ENCODE measurements at places on chromosomes 4 and X.

DNA sequence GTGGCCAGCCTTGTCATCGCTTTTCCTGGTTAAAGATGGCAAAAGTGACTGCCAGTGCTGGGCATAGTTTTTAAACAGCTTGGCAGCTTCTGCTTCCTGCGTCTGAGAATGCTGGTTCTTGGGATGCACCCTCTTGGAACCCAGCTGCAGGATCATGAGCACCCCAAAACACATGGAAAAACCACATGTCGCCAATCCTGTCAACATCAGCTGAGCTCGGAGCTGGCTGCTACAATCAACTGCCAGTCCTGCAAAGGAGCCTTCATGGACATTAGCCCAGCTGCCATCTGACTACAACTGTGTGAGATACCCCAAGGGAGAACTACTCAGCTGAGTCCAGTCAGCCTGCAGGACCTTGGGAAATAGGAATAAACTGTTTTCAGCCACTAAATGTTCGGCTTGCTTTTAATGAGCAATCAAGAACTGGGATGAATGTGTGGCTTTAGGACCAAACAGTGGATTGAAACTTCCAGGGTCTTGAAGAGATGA, 31.0 kb downstream of the OSTC start:
- no peak for DNase-seq

DNA sequence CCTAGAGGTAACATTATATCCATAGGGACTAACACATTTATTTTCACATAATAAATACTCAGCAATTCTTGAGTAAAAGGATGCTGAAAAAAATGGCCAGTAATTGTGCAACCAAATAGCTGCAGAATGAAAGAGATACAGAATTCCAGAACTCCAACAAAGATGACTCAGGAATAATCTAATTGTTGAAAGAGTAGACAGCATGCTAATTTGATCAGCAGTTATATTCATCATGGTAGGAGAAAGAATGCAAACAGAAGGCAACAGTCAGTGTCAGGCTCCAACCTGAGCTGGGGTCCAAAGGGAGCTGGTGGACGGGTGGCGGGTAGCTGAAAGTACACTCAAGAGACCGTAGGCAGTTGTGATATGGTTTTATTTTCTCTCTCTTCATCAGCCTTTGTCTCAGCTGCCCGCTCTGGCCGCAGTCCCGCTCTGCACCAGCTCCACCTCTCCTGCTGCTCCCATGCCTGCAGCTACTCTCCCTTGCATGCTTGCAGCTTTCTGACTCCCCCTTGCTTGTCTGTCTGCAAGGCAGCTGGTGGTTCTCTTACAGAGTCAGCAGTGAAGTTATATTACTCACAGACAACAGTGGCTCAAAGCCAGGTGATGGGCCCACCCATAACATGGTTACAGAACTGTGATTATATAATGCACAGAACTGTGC, 1150.1 kb downstream of the STIM2 start:
- DNase-seq: no peak

DNA sequence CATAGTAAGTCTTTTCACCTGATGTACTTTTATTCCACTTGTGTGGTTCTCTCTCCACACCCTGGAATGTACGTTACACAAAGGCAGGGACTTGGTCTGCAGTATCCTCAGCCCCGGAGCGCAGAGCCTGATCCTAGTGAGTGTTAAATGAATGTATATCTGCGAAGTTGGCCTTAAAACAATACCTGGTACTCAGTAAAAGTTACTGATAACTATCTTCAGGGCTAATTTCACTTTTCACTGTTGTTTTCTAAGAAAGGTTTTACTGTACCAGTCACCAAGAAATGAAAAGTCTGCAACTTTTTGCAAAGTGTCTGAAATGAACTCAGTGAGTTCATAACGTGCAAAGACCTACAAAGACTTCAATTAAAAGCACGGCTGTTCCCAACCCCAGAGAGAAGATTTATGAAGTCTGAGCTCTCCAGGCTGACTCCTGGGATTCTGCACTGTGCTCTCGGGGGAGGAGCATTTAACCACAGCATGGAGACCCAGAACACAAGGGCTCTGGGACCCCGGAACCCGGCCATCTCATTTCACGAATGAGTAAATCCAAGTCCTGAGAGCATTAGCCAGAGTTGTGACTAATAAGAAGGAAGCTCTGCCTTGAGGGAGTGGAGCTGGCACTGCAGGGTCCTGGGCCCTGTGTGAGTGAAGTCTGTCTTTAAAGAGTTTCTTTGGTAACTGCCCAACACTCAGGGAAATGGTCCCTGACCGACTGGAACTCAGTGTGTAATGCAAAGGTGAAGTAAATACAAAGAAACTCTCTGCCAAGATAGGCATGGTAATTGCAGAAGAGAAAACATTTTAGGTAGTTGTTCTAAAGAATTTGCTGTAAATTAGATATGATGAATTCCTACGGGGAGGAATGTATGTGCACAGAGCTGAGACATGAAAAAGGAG, 165.8 kb downstream of the NSUN7 start:
- DNase-seq: no peak

- no peak for DNase-seq
Observed at GRCh38 chrX:39320165-39320564, 518.9 kb downstream of the MID1IP1 start.

DNA sequence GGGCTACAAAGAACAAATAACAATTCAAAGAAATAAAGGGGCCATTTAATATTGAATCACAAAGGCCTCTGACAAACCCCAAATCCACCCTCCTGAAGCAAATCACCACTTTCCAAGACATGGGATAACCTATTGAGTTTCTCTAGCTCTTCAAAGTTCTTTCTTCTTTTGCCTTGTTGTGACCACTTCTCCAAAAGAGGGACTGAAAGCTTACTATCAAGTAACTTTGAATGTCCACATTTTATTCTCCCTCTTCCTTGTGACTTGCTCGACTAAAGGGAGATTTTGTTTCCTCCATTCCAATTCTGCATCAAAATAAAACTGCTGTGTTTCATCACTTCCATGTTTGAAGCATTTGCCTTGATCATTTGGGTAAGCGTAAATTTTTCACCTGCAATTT, 166.6 kb upstream of the SLC7A11 start:
- no peak for DNase-seq

- DNase-seq: no peak
Observed at GRCh38 chr4:98828801-98829200, 100.1 kb downstream of the EIF4E start.

DNA sequence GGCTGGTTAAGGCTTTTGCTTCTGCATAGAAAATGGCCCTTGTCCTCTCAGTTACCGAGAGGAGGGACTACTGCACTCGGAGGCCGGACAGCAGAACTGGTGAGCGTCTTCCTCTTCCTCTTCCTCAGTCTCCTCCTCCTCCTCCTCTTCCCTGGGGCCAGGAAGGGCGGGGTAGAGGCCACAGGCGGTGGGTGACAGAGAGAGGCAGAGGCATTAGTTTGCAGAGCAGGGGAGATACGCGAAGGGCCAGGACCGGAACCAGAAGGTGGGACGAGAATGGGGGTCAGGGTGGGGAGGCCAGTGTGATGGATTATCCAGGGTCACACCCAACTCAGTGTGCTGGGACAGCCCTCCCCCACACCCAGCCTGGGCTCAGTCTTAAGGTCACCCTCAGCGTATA, 14.5 kb downstream of the IQSEC2 start:
- no peak for DNase-seq
